Thyroid gland (tissue), 4 donors: ENCODE measurements at places on chromosomes 3 and 15. TPM values are rescaled to one million over a fixed set of nuclear protein-coding genes. Genes with fewer than 3 reads are reported as not detected.

The CD200 gene
- total RNA-seq, result 13.2 TPM

The ENTPD3 gene
- total RNA-seq, result 5.6 TPM

DNA sequence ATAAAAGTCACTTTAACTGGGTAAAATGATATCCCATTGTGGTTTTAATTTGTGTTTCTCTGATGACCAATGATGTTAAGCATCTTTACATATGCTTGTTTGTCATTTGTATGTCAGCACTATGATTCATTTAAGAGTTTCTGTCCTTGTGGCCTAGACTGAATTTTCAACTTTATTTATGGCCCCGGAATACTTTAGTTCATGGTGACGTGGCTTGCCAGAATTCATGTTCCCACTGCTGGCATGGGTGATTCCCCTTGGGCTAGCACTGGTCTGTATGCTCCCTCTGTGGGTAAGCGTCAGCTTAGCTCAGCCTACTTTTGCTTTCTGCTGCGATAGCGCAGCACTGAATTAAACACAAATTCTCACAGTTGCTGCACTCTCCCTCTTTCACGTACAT, 436.3 kb upstream of the SGO1 start:
- H3K4me1 ChIP-seq, result no peaks in the 10 kb centered on the region
- DNase-seq, result no peak
- H3K27me3 ChIP-seq, result no peaks in the 10 kb centered on the region
- H3K4me3 ChIP-seq, result no peak overlapping the region

GRCh38 chr15:68389936-68390817, 41.8 kb downstream of the ITGA11 start:
- no peak for DNase-seq
- H3K27me3 ChIP-seq, result no peaks in the 10 kb centered on the region
- H3K4me1 ChIP-seq, result no peaks in the 10 kb centered on the region
- H3K4me3 ChIP-seq, result no peak overlapping the region

GRCh38 chr15:59410391-59410896, 27.5 kb upstream of the FAM81A start:
- no peaks in the 10 kb centered on the region for H3K4me1 ChIP-seq
- peak; percentile 12 for DNase-seq
- H3K36me3 ChIP-seq, result no peaks in the 10 kb centered on the region

DNA sequence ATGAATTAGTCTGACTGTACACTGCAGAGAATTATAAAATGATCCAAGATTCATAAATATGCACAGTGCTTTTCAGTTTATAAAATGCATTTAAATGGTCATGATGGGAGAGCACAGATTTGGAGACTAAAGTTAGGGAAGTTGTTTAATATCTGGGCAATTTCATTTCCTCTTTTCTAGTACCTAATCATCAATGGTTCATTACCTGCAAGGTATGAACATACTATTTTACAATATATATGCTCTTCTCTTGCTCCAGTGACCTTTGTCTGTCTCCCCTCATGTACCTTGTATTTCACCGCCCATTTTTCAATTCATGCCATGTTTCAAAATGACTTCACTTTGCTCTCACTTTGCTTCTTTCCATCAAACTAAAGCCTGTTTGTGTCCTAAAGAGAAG, 114.5 kb downstream of the SUCNR1 start:
- no peak for DNase-seq
- no peaks in the 10 kb centered on the region for H3K4me1 ChIP-seq
- H3K4me3 ChIP-seq, result no peak overlapping the region
- no peak overlapping the region for H3K27ac ChIP-seq
- no peaks in the 10 kb centered on the region for H3K27me3 ChIP-seq

DNA sequence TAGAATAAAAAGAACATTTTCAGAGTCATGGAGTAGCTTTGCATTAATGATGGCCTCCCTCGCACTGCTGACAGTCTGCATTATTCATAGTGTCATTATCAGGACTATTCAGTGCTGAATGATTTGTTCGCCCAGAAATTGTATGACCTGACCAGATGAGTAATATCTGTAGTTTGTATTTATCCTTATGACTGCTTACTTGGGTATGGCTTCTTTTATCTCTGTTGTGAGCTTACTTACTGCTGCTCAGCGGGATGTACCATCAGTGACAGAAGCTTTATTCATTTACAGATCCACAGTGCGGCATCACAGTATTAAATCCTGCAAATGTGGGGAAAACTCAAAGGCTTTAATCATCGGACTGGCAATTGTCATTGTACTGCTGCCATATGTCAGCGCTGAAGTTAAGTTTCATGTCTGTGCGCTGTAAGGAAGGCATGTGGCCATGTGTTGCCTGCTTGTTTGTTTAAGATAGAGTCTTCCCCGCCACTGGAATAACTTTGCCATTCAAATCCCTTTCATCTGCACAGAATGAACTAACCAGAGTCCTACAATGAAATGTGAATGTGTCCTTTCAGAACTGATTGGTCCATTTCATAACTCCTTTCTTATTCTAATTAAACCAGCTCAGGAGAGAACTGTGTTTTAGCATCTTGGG, 262.2 kb downstream of the CHL1 start:
- no peaks in the 10 kb centered on the region for H3K4me1 ChIP-seq
- H3K27ac ChIP-seq, result no peak overlapping the region
- no peak overlapping the region for H3K4me3 ChIP-seq
- no peak for DNase-seq
- no peaks in the 10 kb centered on the region for H3K36me3 ChIP-seq
- H3K27me3 ChIP-seq, result no peaks in the 10 kb centered on the region

DNA sequence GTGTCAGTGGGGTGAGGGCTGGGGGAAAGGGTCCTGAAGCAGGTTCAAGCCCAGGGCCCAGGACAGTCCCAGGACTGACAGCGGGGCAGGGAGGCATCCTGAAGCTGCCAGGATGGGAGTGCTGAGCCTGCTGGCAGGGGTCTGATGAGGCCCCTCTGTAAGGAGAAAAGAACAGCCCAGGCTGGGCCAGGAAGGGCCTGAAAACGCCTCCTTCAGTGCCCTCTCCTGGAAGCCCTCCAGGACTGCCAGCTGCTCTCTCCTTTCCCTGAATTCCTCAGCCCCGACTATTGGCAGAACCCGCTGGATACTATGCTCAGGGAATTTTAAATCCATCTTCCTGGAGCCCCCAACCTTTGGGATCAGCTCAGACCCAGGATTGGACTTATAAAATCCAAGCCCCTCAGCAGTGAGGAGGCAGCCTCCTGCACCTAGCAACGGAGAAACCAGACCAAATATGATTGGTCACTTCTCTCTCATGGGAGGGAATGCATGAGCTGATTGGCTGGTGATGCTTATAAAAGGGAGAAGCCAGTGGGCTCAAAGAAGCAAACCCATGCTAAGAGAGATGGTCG, 203.5 kb upstream of the LINGO1 start:
- H3K27ac ChIP-seq, result no peak overlapping the region
- no peaks in the 10 kb centered on the region for H3K36me3 ChIP-seq
- no peaks in the 10 kb centered on the region for H3K27me3 ChIP-seq

DNA sequence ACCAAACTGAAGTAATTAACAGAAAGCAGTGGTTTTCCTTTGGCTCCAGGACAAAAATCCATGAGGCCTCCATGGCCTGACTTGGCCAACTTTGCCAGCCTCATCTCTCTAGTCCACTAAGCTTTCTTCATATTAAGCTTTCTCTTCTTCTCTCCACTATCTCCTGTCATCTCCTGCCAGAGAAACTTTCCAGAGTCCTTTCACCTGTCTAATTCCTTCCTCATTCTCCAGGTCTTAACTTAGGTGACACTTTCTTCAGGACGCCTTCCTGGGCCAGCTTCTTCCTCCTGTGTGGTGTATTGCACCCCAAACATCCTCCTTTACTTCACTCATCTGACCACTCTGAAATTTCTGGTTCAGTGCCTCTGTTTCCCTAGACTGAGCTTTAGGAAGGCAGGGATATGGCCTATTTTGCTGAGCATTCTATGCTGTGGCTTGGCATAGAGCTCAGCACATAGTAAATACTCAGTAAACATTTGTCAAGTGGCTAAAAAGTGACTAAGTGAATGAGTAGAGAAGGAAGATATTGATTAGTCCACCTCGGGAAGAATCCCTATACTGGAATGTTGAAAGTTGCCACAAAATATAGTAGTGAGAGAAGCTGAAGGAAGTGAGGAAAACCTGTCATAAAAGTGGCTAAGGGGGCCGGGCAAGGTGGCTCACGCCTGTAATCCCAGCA, 34.6 kb upstream of the IGF2BP2 start:
- H3K4me3 ChIP-seq, result no peak overlapping the region
- H3K4me1 ChIP-seq, result no peaks in the 10 kb centered on the region
- no peaks in the 10 kb centered on the region for H3K27me3 ChIP-seq
- H3K36me3 ChIP-seq, result no peaks in the 10 kb centered on the region
- H3K27ac ChIP-seq, result no peak overlapping the region

DNA sequence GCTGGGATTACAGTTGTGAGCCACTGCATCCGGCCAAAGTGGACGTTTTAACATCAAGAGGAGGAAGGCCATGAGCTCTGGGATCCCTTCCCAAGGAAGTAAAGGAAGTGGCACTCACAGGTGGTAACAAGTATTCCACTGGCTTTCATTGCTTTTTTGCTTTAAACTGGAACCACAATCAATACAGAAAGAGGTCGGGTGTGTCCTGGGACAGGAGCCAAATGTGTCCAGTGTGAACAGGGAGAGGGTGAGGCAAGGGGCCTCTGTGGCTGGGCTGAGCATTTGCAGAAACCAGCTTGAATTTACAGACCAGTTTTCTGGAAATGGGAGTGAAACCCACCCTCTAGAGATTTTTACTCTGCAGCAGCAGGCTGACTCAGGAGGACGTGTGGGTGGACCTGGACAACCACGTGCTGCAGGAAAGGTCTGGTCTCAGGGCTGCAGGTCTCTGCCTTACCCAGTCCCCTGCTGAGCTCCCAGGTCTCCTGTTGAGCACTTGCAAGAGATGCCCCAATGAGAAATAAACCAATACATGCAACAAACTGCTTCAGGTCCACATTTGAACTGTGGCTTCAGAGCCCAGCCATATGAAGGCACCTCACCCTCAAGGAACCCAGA, 42.8 kb upstream of the TMEM115 start:
- H3K27me3 ChIP-seq, result no peaks in the 10 kb centered on the region
- H3K27ac ChIP-seq, result no peak overlapping the region
- no peaks in the 10 kb centered on the region for H3K36me3 ChIP-seq
- peaks cover 8% of the 10 kb centered on the region for H3K4me1 ChIP-seq
- peak; percentile 53 for DNase-seq

DNA sequence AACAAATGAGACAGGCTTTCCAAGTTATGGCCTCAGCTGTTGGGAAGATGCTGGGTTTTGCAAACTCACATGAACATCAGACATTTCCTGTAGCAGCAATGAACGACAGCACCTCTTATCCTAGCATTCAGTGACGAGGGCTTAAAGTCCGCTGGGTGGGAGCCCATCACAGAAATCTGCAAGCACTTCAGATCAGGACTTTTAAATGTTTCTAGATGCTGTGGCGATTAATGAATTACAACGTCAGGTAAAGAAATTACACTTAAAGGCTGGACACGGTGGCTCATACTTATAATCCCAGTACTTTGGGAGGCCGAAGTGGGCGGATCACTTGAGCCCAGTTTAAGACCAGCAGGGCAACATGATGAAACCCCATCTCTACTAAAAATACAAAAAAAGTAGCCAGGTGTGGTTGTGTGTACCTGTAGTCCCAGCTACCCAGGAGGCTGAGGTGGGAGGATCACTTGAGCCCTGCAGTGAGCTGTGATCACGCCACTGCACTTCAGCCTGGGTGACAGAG, 3.9 kb downstream of the AEN start:
- peak overlapping the region; percentile 26 for H3K27ac ChIP-seq
- H3K4me1 ChIP-seq, result peaks cover 44% of the 10 kb centered on the region
- H3K27me3 ChIP-seq, result no peaks in the 10 kb centered on the region
- peaks cover 27% of the 10 kb centered on the region for H3K36me3 ChIP-seq

GRCh38 chr3:3110749-3111361, 681 bp upstream of the IL5RA start:
- no peak overlapping the region for H3K4me3 ChIP-seq
- H3K4me1 ChIP-seq, result no peaks in the 10 kb centered on the region
- no peak for DNase-seq
- H3K27ac ChIP-seq, result no peak overlapping the region
- no peaks in the 10 kb centered on the region for H3K36me3 ChIP-seq

- H3K27ac ChIP-seq, result peak overlapping the region; percentile 88
- no peak overlapping the region for H3K4me3 ChIP-seq
- peak; percentile 64 for DNase-seq
- no peaks in the 10 kb centered on the region for H3K27me3 ChIP-seq
Measured at GRCh38 chr3:122415104-122415744, 638 bp downstream of the WDR5B start.

GRCh38 chr3:129605203-129605921, 1.1 kb downstream of the PLXND1 start:
- peaks cover 5% of the 10 kb centered on the region for H3K27me3 ChIP-seq
- peaks cover 19% of the 10 kb centered on the region for H3K4me1 ChIP-seq
- no peaks in the 10 kb centered on the region for H3K36me3 ChIP-seq
- H3K4me3 ChIP-seq, result peak overlapping the region; percentile 49
